MM.1S (cell line): ENCODE measurements at places on chromosomes 4 and X.

DNA sequence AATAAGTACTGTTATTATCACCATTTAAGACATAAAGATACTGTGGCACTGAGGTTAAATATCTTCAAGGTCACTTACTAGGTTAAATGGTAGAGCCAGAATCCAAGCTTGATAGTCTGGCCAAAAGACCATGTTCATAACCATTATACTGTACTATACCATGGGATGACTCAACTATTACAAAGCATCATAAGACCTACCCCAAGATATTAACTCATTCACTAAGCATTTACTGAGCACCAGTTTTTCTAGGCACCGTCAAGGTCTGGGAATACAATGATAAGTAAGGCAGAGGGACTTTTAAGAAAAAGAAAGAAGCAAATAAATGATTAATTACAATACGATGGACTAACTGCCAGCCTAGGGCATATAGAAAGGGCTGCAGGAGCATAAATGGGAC, 95.5 kb upstream of the KCTD8 start:
- no peaks in the 10 kb centered on the region for H3K4me1 ChIP-seq
- no peaks in the 10 kb centered on the region for H3K27me3 ChIP-seq
- H3K27ac ChIP-seq, result no peak overlapping the region
- no peaks in the 10 kb centered on the region for H3K36me3 ChIP-seq
- H3K4me3 ChIP-seq, result no peak overlapping the region

GRCh38 chr4:124943145-124943889, 230.8 kb upstream of the ANKRD50 start:
- H3K27ac ChIP-seq, result no peak overlapping the region
- no peaks in the 10 kb centered on the region for H3K27me3 ChIP-seq

DNA sequence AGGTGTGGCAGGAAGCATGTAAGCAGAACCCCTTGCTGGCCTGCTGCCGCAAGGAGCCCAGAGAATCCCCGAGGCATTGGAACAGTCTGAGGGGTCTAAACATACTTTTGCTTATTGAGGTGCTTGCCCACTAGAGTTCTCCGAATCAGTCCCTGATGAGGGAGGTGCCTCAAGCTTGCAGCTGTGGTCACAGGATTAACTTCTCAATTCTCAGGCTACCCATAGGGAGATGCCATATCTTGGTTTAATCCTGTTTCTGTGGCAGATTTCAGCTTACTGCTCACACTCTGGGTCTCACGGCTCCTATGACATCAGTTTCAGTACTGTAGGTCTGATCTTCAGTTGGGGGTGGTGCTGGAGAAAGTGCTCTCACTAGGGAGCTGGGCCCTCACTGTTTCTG, 39.9 kb downstream of the CCNG2 start:
- peak; percentile 85 for DNase-seq
- no peak overlapping the region for H3K4me3 ChIP-seq
- H3K36me3 ChIP-seq, result no peaks in the 10 kb centered on the region
- H3K27me3 ChIP-seq, result no peaks in the 10 kb centered on the region
- H3K27ac ChIP-seq, result peak overlapping the region; percentile 57; the same call in 1 of the 2 replicates

GRCh38 chr4:83358410-83358809, 23.8 kb upstream of the HPSE start:
- H3K27ac ChIP-seq, result no peak overlapping the region
- peaks cover 8% of the 10 kb centered on the region for H3K4me1 ChIP-seq
- no peak for DNase-seq
- H3K27me3 ChIP-seq, result no peaks in the 10 kb centered on the region
- no peak overlapping the region for H3K4me3 ChIP-seq

DNA sequence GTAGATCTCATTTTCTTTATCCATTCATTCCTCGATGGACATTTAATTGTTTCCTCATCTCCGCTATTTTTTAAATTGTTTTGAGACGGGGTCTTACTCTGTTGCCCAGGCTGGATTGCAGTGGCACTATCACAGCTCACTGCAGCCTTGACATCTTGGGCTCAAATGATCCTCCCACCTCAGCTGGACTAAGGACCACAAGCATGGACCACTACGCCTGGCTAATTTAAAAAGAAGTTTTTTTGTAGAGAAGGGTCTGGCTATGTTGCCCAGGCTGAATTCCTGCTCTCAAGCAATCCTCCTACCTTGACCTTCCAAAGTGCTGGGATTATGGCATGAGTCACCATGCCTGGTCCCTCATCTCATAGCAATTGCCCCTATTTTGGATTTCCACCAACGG, 7.0 kb upstream of the TRIML1 start:
- H3K4me1 ChIP-seq, result no peaks in the 10 kb centered on the region
- H3K36me3 ChIP-seq, result no peaks in the 10 kb centered on the region
- H3K4me3 ChIP-seq, result no peak overlapping the region
- H3K27ac ChIP-seq, result no peak overlapping the region
- H3K27me3 ChIP-seq, result no peaks in the 10 kb centered on the region
- no peak for DNase-seq

DNA sequence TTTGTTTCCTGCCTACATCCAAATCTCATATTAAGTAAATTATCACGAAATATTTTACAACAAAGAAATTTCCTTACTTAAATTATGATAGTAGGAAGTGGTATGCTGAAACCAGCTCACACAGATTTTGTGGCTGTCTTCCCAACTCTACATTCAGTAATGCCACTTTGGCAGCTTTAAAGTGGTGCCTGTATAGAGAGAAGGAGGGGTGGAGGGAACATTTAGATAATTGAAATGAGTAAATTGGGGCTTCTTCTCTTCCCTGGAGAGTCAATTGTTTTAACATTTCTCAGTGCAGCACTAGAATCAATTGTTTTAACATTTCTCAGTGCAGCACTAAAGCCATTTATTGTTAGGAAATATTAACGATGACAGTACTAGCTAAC, 1323.1 kb downstream of the PCDH7 start:
- H3K4me3 ChIP-seq, result no peak overlapping the region
- no peaks in the 10 kb centered on the region for H3K27me3 ChIP-seq
- no peaks in the 10 kb centered on the region for H3K4me1 ChIP-seq
- H3K36me3 ChIP-seq, result no peaks in the 10 kb centered on the region
- no peak for DNase-seq

DNA sequence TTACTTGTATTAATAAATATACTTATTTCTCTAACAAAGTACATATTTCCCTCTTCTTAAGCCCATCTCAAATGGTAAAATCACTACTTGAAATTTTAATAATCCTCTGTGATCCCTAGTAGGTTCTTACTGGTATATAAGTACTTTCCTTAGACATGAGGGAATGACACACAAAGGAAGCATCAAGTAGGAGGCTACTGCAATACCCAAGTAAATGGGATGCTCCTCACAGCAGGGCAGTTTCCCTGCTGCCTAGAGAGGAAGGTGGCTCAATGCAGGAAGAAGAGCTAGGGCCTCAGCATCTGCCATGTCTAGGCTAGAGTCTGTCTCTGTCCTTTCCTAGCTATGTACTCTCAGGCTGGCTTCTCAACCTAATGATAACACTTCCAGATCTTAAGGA, 122.1 kb upstream of the DIPK2B start:
- no peaks in the 10 kb centered on the region for H3K27me3 ChIP-seq
- no peaks in the 10 kb centered on the region for H3K4me1 ChIP-seq
- no peaks in the 10 kb centered on the region for H3K36me3 ChIP-seq
- no peak for DNase-seq

DNA sequence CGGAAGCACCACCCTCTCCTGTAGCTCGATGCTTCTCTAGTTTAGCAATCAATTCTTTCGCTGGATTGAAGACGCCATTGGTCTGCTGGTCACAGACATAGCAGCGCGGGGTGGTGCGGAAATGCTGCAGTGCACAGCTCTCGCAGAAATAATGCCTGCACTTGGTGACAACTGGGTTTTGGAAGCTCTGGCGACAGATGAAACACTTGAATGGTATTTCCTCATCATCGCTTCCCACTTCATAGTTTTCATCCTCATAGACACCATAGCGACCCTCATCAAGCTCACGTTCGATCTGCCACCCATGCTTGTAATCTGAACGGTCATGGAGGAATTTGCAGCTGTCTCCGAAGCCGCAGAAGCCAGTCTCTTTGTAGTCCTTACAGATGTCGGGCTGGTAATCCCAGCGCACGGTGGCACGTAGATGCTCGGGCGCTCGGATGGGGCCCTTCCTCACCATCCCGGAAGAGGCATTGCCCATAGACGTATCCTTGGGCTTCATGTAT, 854 bp downstream of the RNF113A start:
- H3K27ac ChIP-seq, result peak overlapping the region; percentile 93
- DNase-seq, result no peak
- H3K27me3 ChIP-seq, result no peaks in the 10 kb centered on the region
- H3K4me1 ChIP-seq, result no peaks in the 10 kb centered on the region

- no peaks in the 10 kb centered on the region for H3K27me3 ChIP-seq
- no peaks in the 10 kb centered on the region for H3K4me1 ChIP-seq
- no peak overlapping the region for H3K4me3 ChIP-seq
- DNase-seq, result no peak
- H3K36me3 ChIP-seq, result no peaks in the 10 kb centered on the region; the same call in 1 of the 2 replicates
Observed at GRCh38 chr4:122423246-122423645, 33.3 kb downstream of the IL2 start.

GRCh38 chrX:111165902-111166301, 69.9 kb downstream of the PAK3 start:
- no peaks in the 10 kb centered on the region for H3K27me3 ChIP-seq
- H3K4me1 ChIP-seq, result no peaks in the 10 kb centered on the region
- no peaks in the 10 kb centered on the region for H3K36me3 ChIP-seq
- H3K27ac ChIP-seq, result no peak overlapping the region
- DNase-seq, result no peak

GRCh38 chrX:134525086-134525792, 65.3 kb downstream of the HPRT1 start:
- H3K27me3 ChIP-seq, result no peaks in the 10 kb centered on the region
- H3K4me3 ChIP-seq, result no peak overlapping the region
- H3K27ac ChIP-seq, result no peak overlapping the region
- H3K4me1 ChIP-seq, result no peaks in the 10 kb centered on the region

DNA sequence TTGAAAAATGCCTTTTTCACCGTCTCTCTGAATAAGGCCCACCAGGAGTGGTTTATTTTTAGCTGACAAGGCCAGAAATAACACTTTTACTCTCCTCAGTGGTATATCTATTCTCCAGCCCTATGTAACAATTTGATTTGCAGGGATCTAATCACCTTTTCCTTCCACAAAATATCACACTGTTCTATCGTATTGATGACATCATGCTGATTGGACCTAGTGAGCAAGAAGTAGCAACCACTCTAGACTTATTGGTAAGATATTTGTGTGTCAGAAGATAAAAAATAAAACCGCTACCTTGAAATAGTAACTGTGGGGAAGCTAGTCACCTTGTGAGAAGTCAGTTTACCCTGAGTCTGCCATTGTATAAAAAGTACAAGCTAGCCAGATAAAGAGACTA, 27.7 kb downstream of the AGTR2 start:
- H3K27me3 ChIP-seq, result no peaks in the 10 kb centered on the region
- no peaks in the 10 kb centered on the region for H3K4me1 ChIP-seq
- no peaks in the 10 kb centered on the region for H3K36me3 ChIP-seq

DNA sequence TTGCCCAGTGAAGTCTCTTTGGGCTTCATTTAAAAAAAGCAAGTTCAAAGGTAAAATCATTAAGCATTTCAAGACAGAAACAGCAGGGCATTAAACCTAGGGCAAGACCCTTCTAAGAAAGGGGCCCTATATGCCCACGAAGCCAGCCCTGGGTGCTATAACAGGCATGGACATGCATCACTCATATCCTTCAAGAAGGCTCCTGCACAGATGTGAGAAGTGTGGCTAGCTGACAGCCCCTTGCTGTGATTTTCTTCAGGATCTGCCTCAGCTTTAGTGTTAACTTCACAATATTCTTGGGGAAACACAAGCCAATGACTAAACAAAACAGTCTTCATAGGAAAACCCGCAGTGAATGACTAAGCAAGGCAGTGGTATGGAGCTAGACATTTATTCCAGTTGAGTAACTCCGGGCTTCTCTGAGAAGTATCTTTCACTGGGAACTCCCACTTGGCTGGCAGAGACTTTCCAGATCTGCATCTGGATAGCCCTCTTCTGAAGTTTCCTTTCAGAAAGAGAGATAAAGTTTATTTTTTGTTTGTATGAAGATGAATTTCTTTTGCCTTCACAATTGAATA, 11.9 kb upstream of the MAOA start:
- no peaks in the 10 kb centered on the region for H3K36me3 ChIP-seq
- no peak for DNase-seq
- H3K4me1 ChIP-seq, result no peaks in the 10 kb centered on the region
- no peak overlapping the region for H3K4me3 ChIP-seq

DNA sequence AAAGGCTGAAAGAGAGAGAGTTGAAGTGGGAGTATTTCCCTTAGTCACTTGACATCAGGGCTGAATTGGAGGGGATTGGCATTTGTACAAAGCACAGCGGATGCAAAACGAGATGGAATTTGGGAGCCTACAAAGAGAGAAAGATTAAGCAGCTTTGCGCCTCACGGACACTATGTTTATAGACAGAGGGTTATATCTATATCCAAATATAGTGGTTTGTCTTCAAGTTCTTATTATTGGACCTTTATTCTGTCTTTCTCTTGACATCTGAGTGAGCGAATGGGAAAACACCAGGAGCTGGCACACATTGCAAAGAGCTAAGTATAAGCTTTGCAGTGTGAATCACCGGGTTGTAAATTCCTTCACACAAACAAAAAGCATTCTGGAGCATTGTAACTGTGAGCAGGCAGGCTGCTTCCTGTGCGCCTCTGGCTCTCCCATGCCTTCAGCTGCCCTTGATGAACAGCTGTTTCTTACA, 500.2 kb downstream of the STIM2 start:
- H3K27ac ChIP-seq, result no peak overlapping the region
- no peaks in the 10 kb centered on the region for H3K36me3 ChIP-seq
- H3K27me3 ChIP-seq, result no peaks in the 10 kb centered on the region
- peaks cover 28% of the 10 kb centered on the region for H3K4me1 ChIP-seq

GRCh38 chr4:179145746-179146525, 1703.7 kb upstream of the AGA start:
- no peaks in the 10 kb centered on the region for H3K4me1 ChIP-seq
- no peaks in the 10 kb centered on the region for H3K27me3 ChIP-seq
- no peak overlapping the region for H3K27ac ChIP-seq
- H3K4me3 ChIP-seq, result no peak overlapping the region
- no peak for DNase-seq

GRCh38 chrX:114959729-114960128, 57.7 kb downstream of the IL13RA2 start:
- no peak overlapping the region for H3K4me3 ChIP-seq
- DNase-seq, result peak; percentile 35

- no peak overlapping the region for H3K4me3 ChIP-seq
- no peak overlapping the region for H3K27ac ChIP-seq
- no peak for DNase-seq
- H3K36me3 ChIP-seq, result no peaks in the 10 kb centered on the region
- H3K4me1 ChIP-seq, result 0 out of 2 replicates have a peak, but pooled peaks cover 3% of the 10 kb centered on the region
- no peaks in the 10 kb centered on the region for H3K27me3 ChIP-seq
Observed at GRCh38 chr4:185298728-185299430, 89.5 kb downstream of the SNX25 start.
